ENCODE measurements at places on chromosomes 3 and 15.

- DNase-seq: no peak
Measured at GRCh38 chr3:136105044-136105443, 91.1 kb downstream of the MSL2 start.

DNA sequence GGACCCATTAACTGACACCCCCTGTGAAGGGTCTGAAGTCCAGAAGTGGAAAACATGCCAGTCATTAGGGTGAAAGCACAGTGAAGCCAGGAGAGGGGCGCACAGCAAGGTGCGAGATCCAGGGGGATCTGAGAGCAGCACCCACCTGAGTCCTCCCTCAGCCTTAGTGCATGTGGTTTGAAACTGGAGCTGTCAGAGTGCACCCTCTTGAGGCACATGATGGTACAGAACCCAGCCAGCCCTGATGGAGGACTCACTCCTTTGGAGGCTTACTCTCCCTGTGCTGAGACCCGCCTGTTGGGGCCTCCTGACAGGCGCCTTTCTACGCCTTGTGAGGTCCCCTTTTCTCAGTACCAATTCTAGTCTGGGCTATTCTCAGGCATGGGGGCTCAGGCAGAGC lies 77.8 kb downstream of the IL20RB start:
- peak; percentile 15 for DNase-seq

DNA sequence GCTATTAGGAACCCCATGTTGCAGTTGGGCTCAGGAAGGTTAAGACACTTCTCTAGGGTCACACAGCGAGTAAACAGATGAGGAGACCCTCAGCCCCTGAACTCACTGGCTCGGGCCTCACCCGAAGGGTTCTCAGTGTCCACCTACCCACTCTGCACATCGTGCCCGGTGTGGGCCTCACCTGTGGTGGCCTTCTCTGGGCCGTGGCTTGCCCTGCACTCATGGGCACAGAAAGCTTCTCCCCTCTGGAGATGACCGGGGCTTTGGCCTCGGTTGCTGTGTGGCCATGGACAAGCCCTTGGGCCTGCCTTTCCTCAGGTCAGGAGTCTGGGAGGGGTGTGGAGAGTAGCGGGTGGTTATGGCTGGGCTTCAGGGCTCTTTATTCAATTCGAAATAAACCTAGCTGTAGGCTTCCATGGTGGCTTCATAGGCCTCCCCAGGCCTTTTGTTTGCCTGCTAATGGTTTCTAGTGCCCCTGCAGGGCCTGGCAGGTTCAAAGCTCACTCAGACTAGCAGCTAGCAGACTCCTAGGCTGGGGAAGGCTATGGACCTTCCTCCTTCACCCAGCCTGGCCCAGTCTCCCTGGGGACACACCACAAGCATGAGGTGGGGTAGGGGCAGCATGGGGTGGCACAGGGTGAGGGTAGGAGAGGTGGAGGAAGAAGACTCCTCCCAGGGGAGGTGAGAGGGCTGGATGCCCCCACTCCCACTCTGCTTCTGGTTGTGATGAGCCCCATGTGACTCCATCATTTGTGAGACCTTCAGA lies 103.1 kb downstream of the LINGO1 start:
- DNase-seq: no peak

DNA sequence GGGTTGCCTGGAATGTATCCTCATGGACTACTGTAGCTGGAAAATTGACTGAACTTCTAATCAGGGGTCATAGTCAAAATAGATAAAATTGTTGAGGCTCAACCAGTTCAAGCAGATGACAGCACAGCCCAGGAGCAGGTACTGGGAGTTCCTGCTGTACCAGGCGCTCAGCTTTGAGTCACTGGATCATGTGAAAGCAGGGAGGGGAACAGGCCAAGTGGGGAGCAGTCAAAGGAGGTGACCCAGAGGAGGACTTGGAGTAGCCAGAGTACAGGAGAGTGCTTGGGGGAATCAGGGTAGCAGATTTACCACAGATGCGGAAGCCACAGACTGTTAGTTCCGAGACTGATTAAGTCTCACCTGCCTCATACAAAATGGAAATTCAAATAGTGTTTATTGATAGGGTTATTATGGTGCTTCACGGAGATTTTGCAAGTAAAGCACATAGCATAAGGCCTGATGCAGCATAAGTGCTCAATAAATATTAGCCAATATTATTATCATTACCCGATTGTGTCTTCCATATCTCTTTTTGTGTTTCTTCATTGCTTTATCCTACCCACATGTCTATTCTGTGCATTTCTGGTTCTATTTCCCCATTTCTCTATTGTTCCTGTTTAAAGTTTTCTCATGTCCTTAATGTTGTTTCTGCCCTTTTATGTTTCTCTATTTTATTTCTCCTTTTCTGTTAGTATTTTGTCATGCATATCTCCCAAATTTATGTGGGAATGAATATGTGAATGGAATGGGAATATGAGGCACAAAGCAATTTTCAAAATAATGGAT lies 369.2 kb upstream of the MCTP2 start:
- no peak for DNase-seq

DNA sequence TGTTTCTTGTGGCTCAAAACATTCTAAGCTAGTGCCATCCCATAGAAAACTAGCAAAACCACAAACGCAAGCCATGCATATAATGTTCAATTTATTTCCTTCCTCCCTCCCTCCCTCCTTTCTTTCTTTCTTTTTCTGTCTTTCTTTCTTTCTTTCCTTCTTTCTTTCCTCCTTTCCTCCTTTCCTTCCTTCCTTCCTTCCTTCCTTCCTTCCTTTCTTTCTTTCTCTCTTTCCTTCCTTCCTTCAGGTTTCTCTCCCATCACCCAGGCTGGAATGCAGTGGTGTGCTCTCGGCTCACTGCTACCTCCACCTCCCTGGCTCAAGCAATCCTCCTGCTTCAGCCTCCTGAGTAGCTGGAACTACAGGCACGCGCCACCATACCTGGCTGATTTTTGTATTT lies 492.8 kb upstream of the PROK2 start:
- DNase-seq: no peak

DNA sequence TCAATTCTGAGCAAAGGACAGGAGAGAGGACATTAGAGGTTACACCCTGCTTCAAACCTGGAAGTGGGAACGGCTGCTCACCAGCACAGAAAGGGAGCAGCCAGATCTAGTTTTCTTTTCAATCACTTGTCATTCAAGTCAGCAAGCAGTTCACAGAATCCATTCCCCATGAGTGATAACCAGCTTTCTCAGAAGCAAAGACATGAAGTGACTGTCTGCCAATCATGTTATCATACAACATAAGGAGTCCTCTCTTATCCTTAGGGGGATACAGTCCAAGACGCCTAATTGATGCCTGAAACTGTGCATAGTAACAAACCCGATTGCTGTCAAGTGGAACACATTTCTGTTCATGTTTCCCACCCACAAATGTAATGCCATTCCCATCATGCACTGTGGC lies 54.7 kb downstream of the FAM98B start:
- no peak for DNase-seq

GRCh38 chr15:52798529-52799101 lies 8.5 kb upstream of the ONECUT1 start:
- no peak for DNase-seq

DNA sequence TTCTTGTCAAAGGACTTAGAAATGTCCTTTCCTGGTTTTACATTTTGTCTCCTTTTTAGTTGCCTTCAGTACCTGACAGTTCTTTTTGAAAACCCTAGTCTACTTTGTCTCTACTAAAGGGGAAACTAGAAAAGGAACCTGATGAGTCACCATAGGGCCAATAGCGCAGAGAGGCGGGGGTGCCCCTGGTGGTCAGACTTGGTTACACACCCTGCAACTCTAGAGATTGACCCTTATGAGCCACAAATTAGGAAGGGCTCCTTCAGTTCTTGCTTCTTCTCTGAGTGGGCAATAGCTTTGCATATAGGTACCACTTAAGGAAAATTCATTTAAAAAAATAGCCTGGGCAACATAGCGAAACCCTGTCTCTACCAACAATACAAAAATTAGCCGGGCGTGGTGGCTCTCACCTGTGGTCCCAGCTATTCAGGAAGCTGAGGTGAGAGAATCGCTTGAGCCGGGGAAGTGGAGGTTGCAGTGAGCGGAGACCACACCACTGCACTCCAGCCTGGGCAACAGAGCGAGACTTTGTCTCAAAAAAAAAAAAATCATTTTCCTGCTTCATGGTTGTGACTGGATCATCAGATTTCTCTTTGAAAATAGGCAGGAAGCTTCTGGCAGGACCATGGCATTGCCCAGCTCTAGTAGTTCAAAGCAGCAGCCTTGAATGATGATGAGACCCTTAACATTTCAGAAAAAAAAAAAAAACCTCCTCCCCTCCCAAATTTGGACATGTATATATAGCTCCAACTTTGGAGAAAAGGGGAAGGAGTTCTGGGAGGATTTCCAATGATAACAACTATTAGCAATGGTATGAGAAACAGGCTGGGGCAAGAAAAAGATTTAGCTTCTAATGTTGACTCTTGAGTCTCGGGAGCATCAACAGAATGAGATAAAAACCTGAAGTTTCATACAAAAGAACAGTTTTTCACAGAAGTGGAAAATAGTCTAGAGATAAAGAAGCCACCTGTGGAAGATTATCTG lies 45.2 kb upstream of the RASA2 start:
- peak; percentile 24 for DNase-seq

GRCh38 chr3:192880313-192880712 lies 37.3 kb downstream of the MB21D2 start:
- DNase-seq: no peak

DNA sequence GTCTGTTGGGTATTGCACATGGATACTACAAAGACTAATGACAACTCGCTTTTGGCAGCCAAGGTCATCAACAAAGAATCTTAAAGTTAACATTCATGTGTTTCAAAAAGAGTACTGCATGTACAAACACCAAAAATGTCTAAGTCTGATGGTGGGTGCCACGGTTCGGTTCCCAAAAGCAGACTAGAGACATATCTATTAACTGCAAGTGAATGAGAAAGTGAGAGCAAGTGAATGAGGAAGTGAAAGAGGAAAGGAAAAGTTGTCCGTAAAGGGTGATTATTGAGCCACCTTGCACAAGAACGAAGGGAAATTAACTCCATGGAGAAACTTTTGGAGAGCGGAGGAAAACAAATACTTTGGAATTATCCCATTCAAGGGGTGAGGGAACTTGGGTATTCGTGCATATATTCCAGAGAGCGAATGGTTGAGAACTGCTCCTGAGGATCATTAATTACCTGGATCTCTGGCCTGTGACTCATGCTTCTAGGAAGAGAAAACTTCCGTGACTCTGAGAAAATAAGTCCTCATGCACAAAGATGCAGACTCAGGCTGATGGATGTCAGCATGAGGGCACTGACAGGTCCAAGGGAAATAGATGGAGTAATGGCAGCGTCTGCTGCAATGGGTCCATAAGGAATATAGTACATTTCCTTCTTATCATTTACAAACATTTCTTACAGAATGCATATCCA lies 336.5 kb upstream of the TGFBR2 start:
- no peak for DNase-seq

GRCh38 chr15:43776718-43777266 lies at the start of gene ELL3:
TSS of gene ELL3 (minus strand) at chr15:43776966. CDS start at chr15:43776901, 65 bp downstream.
- DNase-seq: peak; percentile 80

- no peak for DNase-seq
Measured at GRCh38 chr3:147895509-147895908, 486.3 kb downstream of the ZIC1 start.

GRCh38 chr3:120604382-120604781 lies 8.2 kb downstream of the NDUFB4 start:
- no peak for DNase-seq

- no peak for DNase-seq
Measured at GRCh38 chr3:103410231-103410630, 975.4 kb downstream of the ZPLD1 start.

DNA sequence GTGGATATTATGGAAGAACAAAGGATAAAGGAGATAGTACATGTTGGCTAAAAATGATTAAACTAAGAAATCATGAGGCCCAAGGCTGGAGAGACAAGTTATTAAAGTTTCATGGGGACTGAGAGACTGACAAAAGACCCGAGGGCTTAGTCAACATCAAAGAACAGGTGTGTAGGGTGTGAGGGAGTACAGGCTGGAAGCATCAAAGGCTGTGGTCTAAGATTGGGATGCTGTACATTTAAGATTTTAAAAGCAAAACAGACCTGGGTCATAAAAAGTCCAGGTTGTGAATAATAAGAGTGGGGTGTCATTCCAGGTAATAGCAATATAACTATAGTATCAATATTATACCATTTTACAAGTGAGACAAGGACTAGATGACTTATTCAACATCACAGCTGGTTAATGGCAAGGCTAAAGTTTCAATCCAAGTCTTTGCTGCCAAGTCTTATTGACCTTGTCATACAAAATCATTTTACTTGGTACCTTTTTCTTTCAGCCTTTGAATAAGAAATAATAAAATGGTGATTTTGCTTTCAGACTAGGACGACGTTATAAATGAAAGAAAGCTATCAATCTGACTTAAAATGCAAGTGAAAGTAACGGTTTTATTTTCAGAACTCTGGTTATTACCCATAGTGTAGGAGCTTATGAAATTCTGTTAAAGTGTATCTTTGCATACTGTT lies 211.6 kb downstream of the TNIK start:
- no peak for DNase-seq

DNA sequence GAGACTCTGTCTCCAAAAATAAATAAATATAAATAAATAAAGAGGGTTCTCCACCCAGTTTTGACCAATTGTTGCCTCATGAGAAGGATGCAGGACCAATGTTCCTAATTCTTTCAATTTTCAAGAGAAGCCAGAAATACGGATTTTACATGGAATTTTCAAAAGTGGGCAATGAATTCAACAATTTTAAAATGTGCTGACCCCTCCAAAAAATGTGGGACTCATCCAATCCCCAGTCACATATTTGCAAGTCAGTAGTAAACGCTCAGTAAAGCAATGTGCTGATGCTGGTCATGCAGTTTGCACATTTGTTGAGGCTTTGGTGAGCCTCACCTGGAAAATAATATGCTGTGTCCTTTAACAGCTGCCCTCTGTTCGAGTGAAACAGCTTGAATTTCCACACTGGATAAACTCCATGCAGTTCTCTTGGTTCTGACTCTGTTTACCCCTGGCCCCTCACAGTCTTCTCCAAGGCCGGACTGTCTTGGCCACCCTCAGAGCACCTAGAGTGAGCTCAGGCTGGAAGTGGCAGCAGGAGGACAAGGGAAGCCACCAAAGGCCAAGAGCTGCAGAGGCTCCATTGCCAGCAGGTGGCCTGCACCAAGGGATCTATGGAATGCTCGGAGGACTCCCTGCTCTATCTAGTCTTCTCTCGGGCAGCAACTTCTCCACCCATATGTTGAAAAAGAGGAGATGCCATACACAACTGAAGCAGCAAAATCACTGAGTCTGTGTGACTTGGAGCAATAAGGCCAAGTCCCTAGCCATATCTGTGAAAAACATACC lies 246.8 kb downstream of the UACA start:
- DNase-seq: no peak

DNA sequence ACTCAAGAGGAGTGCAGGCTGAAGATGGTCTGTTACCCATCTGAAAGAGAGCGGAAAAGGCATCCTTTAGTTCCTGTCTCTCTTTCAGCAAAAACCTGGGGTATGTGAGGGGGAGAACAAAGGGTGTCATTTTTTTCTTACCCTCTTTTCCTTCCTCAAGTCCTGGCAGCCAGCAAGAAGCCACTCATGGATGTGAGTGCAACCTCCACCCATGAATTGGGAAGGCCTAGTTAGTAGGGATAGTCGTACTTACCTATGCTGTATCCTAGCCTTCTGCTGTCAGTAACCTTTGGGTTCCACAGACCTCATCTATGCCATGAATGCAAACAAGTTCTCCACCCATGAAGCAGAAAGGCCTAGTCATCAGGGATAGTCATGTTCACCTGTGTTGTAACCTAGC lies 472.8 kb downstream of the ZIC1 start:
- DNase-seq: no peak

Data from SW 1271 (cell line).